ENCODE measurements at places on chromosomes 16 and 17.

DNA sequence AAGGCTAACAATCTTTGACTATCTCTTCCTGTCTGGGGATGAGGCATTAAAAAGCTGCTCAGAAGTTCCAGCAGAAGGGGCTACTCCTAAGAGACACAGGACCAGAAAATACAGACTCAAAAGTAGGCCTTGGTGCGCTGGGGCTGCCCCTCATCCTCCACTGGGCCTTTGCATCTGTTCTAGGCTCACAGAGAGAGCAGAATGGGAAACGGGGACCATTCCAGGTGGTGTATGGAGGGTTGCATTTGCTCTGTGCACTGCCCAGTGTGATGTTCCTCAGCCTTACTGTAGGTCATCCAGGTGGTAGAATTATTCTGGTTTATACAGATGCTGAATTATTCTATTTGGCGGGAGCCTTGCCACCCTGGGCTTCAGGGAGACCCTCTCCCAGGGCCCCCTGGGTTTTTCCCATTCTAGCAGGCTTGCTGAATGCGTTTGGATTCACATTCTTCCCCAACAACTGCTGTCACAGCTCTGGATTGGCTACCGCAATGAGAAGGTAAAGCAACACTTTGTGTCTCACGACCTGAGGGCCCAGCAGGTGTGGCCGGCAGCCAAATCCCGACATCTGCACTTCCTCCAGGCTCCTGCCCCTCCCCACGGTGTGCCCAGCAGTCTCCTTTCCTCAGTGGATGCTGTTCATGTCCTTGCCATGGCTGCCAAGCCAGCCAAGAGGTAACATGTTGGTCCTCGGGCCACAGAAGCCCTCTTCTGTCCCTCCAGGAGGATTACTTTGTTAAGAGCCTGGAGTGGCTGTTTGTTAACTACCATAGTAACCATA, 25.0 kb upstream of the ZNHIT3 start:
- DNase-seq, result no peak

DNA sequence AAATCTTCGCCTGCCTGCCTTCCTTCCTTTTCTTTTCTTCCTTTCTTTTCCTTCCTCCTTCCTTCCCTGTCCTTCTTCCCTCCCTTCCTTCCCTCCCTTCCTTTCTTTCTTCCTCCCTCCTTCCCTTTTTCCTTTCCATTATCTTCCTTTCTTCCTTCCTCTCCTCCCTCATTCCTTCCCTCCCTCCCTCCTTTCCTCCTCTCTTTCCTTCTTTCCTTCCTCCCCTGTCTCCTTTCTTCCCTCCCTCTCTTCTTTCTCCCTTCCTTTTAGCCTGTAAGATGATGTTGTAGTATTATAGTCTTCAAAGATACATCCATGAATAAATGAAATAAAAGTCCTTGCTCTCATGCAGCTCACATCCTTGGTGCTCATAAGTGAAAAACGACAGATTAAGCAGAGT, 539.3 kb downstream of the RBFOX1 start:
- DNase-seq, result no peak

DNA sequence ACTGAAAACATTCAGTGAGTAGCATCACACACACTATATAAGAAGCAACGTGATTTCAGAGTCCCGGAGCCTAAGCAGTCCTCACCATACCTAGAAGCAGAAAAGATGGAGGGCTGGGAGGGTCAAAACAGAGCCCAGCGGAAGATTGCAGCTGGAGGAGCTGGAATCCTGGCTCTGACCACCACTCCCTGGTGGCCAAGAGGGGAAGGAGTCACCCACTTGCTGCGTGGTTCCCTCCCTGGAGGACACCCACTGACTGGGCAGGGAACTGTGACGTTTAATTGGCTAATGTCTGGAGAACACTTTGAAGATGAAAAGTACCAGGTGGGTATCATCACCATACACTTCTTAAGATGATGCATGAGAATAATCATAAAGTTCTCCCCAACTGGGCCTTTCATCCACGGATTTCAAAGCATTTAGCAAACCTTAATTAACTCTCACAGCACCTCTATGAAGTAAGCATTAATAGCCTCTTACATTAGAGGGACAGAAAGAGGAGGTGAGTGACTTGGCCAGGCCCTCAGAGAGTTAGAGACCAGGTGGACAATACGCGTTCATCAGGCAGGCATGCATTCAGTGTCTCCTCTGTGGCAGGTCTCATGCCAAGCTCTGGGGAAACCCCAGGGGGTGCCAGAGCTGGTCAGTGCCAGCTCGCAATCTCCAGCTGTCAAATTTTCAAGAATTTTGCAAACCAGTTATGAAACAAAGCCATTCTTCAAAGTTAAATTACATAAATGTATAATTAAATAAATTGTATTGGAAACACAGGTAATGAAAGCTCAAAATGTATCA, 137.9 kb downstream of the AXIN2 start:
- no peak for DNase-seq

- DNase-seq, result no peak
Observed at GRCh38 chr17:4706121-4706520, 2.2 kb upstream of the PELP1 start.

- DNase-seq, result no peak
Observed at GRCh38 chr17:61251939-61252865, 147.4 kb upstream of the TBX2 start.

- DNase-seq, result no peak
Observed at GRCh38 chr16:29986931-29987330, 8.5 kb downstream of the HIRIP3 start.

DNA sequence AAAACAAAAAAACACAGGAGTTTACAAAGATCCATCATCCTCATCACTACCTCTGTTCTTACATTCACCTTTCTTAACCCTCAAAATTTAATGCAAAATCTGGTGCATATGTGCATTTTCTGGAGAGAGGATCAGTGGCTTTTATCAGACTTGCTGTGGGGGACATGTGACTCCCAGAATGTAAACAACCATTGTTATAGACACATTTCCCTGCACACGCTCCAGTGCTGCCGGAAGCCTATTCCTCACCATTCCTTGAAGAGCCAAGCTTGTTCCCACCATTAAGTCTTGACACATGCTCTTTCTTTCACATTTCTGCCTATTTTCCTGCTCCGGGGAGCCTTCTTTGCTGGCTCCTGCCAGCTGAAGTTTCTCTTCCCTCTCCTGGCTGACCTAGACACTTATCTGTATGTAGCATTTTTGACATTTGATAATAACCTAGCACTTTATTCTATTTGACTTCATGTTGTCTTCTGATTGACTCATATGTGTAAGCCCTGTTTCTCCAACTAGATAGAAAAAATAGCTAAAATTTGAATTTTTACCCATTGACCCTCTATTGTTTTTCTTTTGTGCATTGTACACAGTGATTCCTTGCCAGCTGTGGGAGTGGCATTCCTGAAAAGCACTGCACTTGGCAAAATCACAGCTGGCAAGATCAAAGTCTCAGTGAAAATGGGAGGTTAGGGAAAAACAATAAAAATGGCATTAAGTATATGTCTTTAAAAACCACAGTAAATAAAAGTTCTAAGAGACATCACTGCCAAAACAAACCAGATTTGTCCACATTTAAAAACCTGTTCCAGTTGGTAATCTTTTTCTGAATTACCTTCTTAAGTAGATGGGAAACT, 76.8 kb upstream of the CIBAR2 start:
- DNase-seq, result no peak

- no peak for DNase-seq
Observed at GRCh38 chr16:72908362-72909167, 139.4 kb downstream of the ZFHX3 start.

GRCh38 chr16:11742093-11742535, 543 bp downstream of the TXNDC11 start:
- DNase-seq, result peak; percentile 43

GRCh38 chr16:72995151-72995881, 52.6 kb downstream of the ZFHX3 start:
- no peak for DNase-seq

DNA sequence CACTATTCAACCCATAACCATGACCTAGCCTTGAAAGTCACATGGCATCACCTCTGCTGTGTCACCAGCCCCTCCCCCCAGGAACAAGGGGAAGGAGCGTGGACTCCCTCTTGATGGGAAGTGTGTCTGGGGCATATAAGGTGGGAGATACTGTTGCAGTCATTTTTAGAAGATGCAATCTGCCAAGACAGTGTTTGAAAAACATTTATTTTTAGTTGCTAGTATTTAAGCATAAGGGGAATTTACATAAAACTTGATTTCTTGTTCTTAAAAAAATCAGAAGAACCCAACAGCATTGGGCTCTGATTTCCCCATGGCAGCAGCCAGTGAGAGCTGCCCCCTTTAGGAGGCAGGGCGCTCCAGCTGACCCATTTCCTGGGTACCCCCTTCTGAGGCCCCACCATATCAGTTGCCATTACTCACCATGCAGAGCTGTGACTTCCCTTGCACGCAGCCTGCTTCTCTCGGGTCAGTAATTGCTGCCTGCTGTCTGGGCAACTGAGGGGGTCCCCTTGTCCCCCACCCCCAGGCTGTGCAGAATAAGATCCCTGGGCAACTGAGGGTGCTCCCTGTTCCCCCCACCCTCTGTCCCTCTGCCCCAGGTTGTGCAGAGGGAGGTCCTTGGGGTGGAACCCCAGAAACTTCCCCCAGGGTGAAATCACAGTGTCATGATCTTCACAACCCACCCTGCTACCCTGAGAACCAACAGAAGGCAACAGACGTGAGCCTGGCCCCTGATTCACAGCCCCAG, 11.8 kb upstream of the CDC42EP4 start:
- no peak for DNase-seq

GRCh38 chr17:9517396-9517795, 58.2 kb downstream of the STX8 start:
- DNase-seq, result no peak

DNA sequence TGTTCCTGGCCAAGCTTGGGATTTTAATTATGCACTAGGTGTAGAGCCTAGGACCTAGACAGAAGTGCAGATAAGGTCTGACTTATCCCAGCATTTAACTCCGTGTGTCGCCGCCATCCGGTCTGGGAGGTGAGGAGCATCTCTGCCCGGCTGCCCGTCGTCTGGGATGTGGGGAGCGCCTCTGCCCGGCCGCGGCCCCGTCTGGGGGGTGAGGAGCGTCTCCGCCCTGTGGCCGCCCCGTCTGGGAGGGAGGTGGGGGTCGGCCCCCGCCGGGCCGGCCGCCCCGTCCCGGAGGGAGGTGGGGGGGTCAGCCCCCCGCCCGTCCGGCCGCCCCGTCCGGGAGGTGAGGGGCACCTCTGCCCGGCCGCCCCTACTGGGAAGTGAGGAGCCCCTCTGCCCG, 7.1 kb upstream of the B4GALNT2 start:
- no peak for DNase-seq

DNA sequence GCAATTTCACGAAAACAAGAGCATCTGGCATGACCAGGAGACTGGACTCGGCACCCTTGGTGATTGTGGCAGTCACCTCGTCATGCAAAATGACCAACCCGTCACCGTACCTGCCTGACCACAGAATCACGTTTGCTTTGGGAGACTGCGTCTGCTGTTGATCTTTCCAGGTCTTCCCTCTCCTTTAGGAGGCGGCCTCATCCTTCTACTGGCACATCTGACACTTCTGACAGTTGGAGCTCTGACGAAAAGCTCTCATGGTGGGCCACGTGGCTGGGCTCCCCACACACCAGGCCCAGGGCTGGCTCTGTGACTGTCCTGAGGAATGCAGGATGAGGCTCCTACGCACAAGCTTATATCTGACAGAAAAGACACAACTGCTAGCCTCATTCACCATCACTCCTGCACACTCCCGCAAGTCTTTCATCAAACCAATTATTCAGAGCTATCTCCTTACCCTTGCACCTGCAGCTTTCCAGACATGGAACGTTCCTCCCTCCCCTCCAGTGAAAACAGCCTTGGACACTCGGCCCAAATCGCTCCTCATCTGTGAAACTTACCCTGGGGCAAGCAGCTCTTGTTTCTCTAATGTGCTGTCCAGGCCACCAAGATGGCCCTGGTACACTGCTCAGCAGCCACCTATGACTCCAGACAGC, 3.6 kb downstream of the TRAP1 start:
- DNase-seq, result no peak

- DNase-seq, result no peak
Observed at GRCh38 chr17:70168044-70168976, 1.0 kb upstream of the KCNJ2 start.

DNA sequence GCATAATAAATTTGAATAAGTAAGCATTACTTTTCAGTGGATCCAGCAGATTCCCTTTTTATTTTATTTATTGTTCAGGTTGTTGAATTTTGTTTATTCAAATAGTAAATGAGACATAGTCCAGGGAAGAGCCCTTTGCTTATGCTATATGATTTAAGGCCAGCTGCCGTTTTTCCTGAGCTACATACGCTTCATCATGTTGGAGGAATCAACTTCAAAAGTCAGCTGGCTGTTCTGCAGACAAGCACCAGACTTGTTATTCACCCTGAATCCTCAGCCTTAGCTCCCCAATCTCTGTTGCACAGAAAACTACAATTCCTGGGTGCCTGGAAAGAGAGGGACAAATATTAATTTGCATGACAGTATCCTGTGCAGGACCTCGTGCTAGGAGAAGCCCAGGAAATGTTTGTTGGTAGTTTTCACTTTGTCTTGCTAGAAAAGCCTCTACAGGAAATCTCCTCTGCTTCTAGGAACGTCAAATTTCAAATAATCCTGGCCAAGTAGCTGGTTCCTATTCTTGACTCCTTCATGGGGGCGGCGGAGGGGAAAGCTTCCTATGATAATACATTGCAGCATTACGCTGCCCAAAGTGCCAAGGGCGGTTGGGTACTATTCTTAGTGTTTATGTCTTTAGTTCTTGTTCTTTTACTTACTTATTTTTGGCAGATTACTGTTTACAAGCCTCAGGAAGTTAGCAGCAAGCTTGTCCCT, 101.6 kb downstream of the PRKCA start:
- DNase-seq, result no peak

GRCh38 chr17:61793565-61793964, 69.8 kb downstream of the BRIP1 start:
- DNase-seq, result no peak

DNA sequence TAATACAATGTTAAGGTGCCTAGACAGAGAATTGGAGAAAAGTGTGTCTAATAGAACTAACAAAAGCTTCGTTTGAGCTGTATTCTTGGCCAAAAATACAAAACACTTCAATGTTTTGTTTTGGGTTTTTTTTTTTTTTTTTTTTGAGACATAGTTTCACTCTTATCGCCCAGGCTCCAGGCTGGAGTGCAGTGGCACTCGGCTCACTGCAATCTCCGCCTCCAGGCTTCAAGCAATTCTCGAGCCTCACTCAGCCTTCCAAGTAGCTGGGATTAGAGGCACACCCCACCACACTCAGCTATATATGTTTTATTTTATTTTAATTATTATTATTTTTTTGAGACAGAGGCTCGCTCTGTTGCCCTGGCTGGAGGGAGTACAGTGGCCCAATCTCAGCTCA, 38.3 kb upstream of the CARMIL2 start:
- DNase-seq, result no peak

- DNase-seq, result no peak
Observed at GRCh38 chr17:6940186-6940649, 55.6 kb upstream of the ALOX12 start.

DNA sequence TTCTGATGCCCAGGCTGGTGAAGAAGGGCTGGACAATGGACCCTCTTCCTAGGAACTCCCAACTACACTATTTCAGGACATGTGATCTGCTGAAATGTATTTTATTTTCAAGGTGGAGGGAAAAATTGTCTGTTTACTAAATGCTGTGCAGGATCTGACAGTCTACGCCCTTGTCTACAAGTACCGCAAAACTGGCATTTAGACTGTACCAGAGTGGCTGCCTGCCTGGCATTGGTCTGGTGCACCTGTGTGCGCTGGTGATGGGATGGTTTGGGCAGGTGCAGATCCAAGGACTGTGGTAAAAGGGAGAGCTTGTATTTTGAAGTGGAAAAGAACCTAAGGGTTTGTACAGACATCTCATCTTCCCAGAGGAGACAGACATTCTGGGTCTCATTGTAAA, 79.7 kb downstream of the AIPL1 start:
- DNase-seq, result no peak

GRCh38 chr16:12901597-12902461, at the start of gene SHISA9:
SHISA9 (plus strand) TSS chr16:12901598.
- DNase-seq, result no peak
